Smooth muscle cell of the pulmonary artery (primary cell): ENCODE measurements at places on chromosomes 6 and 20. TPM values are rescaled to one million over a fixed set of nuclear protein-coding genes. Genes with fewer than 3 reads are reported as not detected.

RPP40 gene
- total RNA-seq, result 8.3 and 17.9 TPM in 2 replicates

IRF4 gene
- total RNA-seq, result under 0.01 TPM in 1 of 2 replicates, not detected in the other

KCNQ5 gene
- 7.8 and 16.4 TPM in 2 replicates for total RNA-seq

ZBTB24 gene
- total RNA-seq, result 6.1 and 6.6 TPM in 2 replicates

SYCP2L gene
- total RNA-seq, result 0.07 TPM in 1 of 2 replicates, not detected in the other

NRSN1 gene
- total RNA-seq, result not detected in 2 replicates

QRSL1 gene
- total RNA-seq, result 8.6 and 8.9 TPM in 2 replicates

EPHA7 gene
- 0.07 and 0.26 TPM in 2 replicates for total RNA-seq

PRDM13 gene
- 0.07 TPM in 1 of 2 replicates, not detected in the other for total RNA-seq

HNF4A gene
- total RNA-seq, result not detected in 2 replicates

CPXM1 gene
- total RNA-seq, result 0.33 TPM in 1 of 2 replicates, not detected in the other

GRIK2 gene
- total RNA-seq, result 0.89 and 2.6 TPM in 2 replicates

CST5 gene
- not detected in 2 replicates for total RNA-seq

PHF1 gene
- total RNA-seq, result 25.1 and 30.0 TPM in 2 replicates

TREML2 gene
- total RNA-seq, result 0.07 TPM in 1 of 2 replicates, not detected in the other

BTBD9 gene
- total RNA-seq, result 15.5 and 20.4 TPM in 2 replicates

DACT2 gene
- 0.07 and 0.98 TPM in 2 replicates for total RNA-seq

SEMG1 gene
- total RNA-seq, result not detected in 2 replicates

PCED1A gene
- 24.8 and 31.0 TPM in 2 replicates for total RNA-seq

MATN4 gene
- total RNA-seq, result 0.03 TPM in 1 of 2 replicates, not detected in the other

CALHM6 gene
- 1.5 and 1.9 TPM in 2 replicates for total RNA-seq

TEAD3 gene
- total RNA-seq, result 16.1 and 16.2 TPM in 2 replicates

PDCD2 gene
- 36.7 and 43.0 TPM in 2 replicates for total RNA-seq

ZFP57 gene
- total RNA-seq, result 0.07 TPM in 1 of 2 replicates, not detected in the other

ARHGAP18 gene
- total RNA-seq, result 27.3 and 50.0 TPM in 2 replicates

ATXN1 gene
- 35.5 and 39.6 TPM in 2 replicates for total RNA-seq

RBPJL gene
- total RNA-seq, result not detected in 2 replicates

ELOVL2 gene
- total RNA-seq, result 0.46 and 0.85 TPM in 2 replicates

DAAM2 gene
- total RNA-seq, result 22.5 and 96.0 TPM in 2 replicates

PRSS16 gene
- 0.33 and 0.40 TPM in 2 replicates for total RNA-seq

WFDC10B gene
- total RNA-seq, result 0.26 TPM in 1 of 2 replicates, not detected in the other

PSORS1C1 gene
- total RNA-seq, result 2.0 and 3.6 TPM in 2 replicates

PROCR gene
- 51.4 and 129 TPM in 2 replicates for total RNA-seq

CTCFL gene
- total RNA-seq, result not detected in 2 replicates

GJA10 gene
- not detected in 2 replicates for total RNA-seq

FRK gene
- 1.6 and 2.8 TPM in 2 replicates for total RNA-seq

STK38 gene
- 23.7 and 25.7 TPM in 2 replicates for total RNA-seq

TPD52L2 gene
- 130 and 135 TPM in 2 replicates for total RNA-seq

LY6G6F gene
- total RNA-seq, result not detected in 2 replicates

DCBLD1 gene
- total RNA-seq, result 39.2 and 54.2 TPM in 2 replicates

DNPH1 gene
- total RNA-seq, result 29.1 and 40.7 TPM in 2 replicates

TLDC2 gene
- not detected in 2 replicates for total RNA-seq
